NCI-H1105 treated with DMSO at 0.1 percent for 48 hours (cell line): ENCODE measurements at places on chromosomes 13 and 19.

GRCh38 chr13:20192836-20193161 lies at the start of gene GJB2:
Gene GJB2, minus strand, starts transcription at chr13:20192938. Its CDS starts 3,357 bp downstream, at chr13:20189581.
- no peak for DNase-seq

GRCh38 chr13:66424422-66424821 lies 805.7 kb downstream of the PCDH9 start:
- DNase-seq, result no peak

GRCh38 chr13:30504081-30504480 lies 38.3 kb upstream of the HMGB1 start:
- DNase-seq, result no peak

DNA sequence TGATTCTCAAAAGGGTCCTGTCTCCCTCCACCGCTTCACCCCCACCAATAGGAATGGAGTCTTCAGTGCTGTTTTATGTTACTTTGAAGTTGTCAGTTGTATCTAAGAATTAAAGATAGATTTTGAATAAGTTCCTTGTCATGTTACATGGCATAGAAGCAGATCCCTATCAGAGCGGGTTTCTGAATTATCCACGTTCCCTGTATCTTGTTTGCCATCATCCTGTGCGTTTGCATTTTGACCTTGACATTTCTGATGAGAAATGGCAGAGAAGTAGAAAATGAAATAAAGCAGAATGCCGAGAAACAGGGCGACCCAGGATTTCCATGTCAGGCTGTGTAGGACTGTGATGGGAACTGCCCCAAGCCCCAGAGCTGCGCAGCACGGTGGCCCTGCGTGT lies 120.7 kb upstream of the RNF113B start:
- DNase-seq, result no peak

- no peak for DNase-seq
Measured at GRCh38 chr13:24802074-24802473, 38.1 kb downstream of the RNF17 start.

DNA sequence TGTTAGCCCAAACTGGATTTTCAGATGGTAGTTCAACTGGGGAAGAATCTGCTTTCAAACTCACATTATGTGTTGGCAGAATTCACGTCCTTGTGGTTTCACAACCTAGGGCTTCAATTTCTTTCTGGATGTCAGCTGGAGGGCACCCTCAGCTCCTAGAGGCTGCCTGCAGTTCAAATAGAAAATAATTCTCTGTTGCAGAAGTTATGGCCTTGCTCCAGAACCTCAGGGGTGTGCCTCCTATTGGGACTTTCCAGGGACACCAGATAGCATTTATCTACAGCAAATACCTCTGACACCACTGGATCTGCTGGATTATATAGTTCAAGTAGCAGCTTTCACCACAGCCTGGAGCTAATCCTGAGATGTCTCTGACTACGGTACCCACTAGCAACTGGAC lies 11.8 kb upstream of the RB1 start:
- DNase-seq, result no peak

DNA sequence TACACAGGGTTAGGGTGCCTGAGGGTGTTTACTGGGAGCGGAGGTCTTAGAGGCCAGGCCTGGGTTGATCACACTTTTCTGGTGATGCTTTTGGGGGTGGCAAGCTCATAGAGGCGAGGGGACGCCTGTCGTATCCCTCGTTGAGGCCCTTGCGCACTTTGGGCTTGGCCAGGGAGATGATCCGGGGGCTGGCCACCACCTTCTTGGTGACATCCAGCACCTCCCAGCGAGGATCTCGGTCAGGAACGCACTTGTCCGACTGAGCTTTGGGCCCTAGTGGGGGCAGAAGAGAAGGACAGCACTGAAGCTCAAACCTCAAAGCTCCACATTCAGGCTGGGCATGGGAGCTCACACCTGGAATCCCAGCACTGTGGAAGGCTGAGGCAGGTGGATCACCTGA lies 17.6 kb upstream of the MIER2 start:
- DNase-seq, result no peak

DNA sequence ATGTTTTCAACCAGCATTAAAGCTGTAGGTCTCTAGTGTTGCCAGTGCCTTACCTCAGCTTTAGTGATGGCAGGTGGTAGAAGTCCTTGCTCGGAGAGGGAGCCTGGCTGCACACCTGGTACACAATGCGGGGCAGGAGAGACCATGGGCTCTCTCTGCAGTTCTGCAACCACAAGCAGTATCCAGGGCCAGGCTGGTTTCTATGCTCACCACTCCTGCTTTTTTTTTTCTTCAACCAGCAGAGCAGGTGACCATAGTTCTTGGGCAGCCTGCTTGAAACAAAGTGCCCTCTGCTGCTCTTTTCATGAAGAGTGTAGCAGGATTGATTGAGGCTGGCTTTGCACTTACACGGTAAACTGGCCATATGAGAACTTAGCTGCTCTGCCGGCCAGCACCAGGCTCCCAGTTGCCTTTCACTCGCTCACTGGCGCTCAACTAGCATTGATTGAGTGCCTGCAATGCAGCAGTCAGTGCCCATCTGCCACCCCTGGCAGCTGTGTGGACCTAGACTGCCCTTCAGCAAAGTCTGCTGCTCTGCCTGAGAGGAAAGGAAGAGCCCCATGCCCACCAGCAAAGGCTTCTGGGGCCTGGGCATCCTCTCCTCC lies 4.4 kb upstream of the CHAMP1 start:
- no peak for DNase-seq

DNA sequence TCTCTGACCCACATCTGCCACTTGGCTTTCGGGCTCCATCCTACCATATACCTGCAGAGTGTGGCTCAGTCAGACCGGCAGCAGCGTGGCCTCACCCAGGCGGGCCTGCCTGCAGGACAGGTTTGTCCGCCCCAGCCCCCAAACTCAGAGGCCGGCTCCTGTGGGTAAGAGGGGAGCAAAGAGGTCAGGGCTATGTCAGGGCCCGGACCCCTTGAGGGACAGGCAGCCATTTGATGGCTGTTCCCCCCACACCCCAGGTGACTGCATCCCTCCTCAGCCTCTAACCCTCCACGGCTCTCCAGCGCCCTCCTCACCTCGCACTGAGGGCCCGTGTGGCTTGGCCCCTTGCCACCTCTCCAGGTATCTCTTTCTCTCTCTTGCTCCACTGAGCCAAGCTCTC lies 12.3 kb upstream of the ZBTB32 start:
- DNase-seq, result no peak

DNA sequence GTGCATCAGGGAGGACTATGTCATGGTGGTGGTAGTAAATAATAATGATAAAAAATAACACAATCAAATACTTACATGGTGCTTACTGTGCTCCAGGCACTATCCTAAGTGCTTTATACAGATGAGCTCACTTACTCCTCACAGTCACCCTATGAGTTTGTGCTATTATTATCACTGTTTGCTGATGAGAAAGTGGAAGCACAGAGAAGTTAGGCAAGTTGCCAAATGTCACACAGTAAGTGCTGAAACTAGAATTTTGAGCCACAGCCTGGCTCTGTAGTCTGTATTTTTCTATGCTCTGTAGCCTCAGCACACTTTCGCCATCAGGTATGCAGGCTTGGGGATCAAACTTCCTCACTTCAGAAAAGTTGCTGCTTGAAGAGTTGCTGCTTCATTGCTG lies 46.6 kb downstream of the HTR2A start:
- no peak for DNase-seq

- no peak for DNase-seq
Measured at GRCh38 chr13:30545320-30545719, 72.4 kb upstream of the USPL1 start.

DNA sequence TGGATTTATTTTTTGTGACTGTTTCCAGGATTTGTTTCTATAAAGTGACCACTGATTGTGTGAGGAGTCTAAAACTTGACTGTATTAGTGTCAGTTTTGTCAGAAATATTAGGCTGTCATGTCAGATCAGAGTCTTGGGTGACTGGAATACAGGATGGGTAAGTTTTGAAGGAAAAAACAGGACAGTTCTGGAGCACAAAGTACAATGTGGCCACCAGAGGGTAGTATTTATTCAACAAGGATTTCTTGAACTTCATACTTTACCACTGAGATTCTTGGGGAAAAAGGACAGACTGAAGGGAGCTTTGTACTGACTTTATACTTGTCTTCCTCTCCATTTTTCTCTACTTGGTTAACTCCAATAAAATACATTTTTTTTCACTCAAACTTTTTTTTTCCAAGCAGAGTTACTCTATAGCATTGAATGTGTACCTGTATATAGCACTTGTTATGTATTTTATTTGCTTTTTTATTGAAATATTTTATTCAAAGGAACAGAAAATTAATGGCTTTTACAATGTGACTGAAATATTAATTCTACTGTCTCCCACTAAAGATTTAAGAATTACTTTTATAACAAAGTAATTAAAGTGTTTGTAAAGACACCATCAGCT lies 51.1 kb downstream of the LMO7 start:
- peak; percentile 4 for DNase-seq

DNA sequence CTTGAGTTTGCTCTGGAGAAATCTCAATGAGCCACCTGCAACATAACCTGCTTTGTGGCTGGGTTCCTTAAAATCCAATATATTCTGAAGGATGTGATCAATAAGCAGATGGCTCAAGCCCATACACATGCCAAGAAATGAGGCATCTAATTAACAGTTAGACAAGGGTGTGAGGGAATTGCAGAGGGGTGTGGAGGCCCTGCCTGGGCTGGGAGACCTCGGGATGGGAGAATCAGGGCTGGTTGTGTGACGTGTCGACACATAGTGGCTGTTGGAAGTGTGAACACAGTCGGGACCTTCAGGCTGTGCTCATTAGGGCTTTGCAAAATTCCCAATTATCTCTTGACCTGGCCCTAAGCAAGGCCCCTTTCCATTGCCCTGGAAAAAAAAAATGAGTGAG lies 362.0 kb upstream of the TMTC4 start:
- no peak for DNase-seq

- DNase-seq, result no peak
Measured at GRCh38 chr13:77056382-77056781, 29.4 kb upstream of the FBXL3 start.

DNA sequence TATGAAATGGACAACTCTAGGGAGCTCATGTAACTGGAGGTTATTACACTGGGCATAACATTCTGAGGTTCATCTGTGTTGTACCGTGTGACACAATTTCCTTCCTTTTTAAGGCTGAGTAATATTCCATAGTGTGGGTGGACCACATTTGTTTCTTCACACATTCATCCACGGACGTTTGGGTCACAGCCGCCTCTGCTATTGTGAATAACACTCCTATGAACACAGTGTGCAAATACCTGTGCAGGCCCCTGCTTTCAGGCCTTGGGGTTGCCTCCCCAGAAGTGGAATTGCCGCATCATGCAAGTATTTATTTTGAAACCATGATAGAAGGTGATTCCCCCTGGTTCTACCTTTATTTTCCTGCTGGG lies 63.4 kb upstream of the MCF2L start:
- no peak for DNase-seq

DNA sequence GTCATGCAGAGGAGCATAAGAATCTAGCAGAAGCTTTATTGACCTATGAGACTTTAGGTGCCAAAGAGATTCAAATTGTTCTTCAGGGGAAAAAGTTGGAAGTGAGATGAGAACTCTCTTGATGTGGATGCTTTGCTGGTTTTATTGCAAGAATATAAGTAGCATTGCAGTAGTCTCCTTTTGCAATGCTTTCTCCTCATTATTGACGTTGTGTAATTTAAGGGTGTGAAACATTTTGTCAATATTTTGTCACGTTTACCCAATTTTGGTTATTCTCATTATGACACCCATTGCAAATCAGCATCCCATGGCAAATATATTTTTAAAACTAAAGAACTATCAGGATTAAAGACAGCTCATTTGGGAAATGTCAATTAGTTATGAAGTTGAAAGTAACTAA lies 11.9 kb upstream of the LILRB5 start:
- no peak for DNase-seq

DNA sequence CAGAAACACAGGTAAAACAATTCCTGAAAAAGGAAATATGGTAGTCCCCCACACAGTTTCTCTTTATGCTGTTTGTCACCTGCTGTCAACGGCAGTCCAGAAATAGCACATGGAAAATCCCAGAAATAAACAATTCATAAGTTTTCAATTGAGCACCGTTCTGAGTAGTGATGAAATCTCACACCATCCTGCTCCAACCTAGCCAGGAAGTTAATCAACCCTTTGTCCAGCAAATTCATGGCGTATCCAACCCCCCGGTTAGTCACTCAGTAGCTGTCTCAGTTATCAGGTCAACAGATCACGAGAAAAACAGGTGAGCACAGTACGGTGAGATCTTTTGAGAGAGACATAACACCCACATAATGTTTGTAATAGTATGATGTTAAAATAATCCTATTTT lies 74.2 kb downstream of the TUBGCP3 start:
- DNase-seq, result no peak

- no peak for DNase-seq
Measured at GRCh38 chr13:68056816-68057710, 826.9 kb upstream of the PCDH9 start.

- no peak for DNase-seq
Measured at GRCh38 chr13:107421028-107421427, 794.3 kb downstream of the LIG4 start.

DNA sequence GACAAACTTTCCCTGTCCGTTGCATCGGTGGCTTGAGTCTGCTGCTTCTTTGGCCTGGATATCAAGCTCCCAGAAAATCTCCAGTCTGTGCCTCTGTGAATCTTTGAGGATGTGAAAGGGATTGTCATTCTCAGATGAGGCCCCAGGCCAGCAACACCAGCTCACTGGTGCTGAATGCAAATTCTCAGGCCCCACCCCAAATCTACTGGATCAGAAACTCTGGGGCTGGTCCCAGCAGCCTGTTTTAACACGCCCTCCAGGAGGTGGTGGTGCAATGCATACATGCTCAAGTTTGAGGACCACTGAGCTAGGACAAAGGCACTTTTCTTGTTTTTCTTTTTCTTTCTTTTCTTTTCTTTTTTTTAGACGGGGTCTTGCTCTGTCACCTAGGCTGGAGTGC lies 23.6 kb downstream of the TNFSF11 start:
- DNase-seq, result no peak

- no peak for DNase-seq
Measured at GRCh38 chr13:66663206-66663605, 566.9 kb downstream of the PCDH9 start.

- no peak for DNase-seq
Measured at GRCh38 chr13:23752111-23753001, 136.8 kb downstream of the MIPEP start.

- DNase-seq, result no peak
Measured at GRCh38 chr13:111973605-111974340, 93.2 kb upstream of the SOX1 start.

DNA sequence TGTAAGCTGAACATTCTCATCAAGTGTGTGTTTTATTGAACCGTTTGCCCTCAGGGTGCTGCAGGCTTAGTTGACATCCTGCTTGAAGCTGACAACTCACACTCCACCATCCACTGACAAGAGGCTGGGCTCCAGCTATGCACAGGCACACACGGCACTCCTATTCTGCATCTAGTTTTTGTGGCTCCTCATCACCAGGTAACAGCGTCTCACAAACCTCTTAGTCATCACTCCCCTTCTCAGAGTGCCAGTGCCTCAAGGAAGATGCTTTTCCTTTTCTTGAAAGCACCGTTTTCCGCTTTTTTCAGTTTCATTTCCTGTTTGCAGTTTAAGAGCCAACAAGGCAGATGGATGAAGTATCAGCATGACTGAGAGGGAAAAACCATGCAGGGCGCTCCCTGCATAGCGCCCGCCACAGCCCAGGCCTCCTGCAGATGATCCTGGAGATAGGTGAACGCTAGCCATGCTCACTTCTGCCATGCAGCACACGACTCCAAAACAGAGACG lies 491.2 kb downstream of the COG6 start:
- DNase-seq, result no peak
